ENCODE measurements at places on chromosomes 4 and X. TPM values are rescaled to one million over a fixed set of nuclear protein-coding genes. Genes with fewer than 3 reads are reported as not detected.

Gene PDGFRA
- 0.45 TPM for total RNA-seq

Gene MAGEA2B
- not detected for total RNA-seq

Gene FGFRL1
- total RNA-seq, result 14.3 TPM

Gene DDX60
- 1.6 TPM for total RNA-seq

Gene SHROOM2
- total RNA-seq, result 0.97 TPM

Gene OTUD4
- total RNA-seq, result 12.0 TPM

Gene GLOD5
- total RNA-seq, result not detected

Gene PAQR3
- 6.6 TPM for total RNA-seq

Gene GIMD1
- not detected for total RNA-seq

Gene CITED1
- total RNA-seq, result 2.3 TPM

Gene KDR
- total RNA-seq, result 0.10 TPM

Gene ATP2B3
- 0.10 TPM for total RNA-seq

Gene FGD1
- total RNA-seq, result 5.1 TPM

Gene CXCL11
- 0.20 TPM for total RNA-seq

Gene CCSER1
- total RNA-seq, result not detected

Gene ZNF630
- total RNA-seq, result 0.16 TPM

Gene PF4V1
- not detected for total RNA-seq

Gene ATOH1
- not detected for total RNA-seq

Gene AFM
- total RNA-seq, result not detected

Gene SMIM10L2A
- total RNA-seq, result 0.15 TPM

Gene IL3RA
- 0.20 TPM for total RNA-seq

All from A549 treated with AZD2906 at 1 μM for 4 hours (cell line).